Hepatic stellate cell (primary cell): ENCODE measurements at places on chromosomes 2 and 18.

DNA sequence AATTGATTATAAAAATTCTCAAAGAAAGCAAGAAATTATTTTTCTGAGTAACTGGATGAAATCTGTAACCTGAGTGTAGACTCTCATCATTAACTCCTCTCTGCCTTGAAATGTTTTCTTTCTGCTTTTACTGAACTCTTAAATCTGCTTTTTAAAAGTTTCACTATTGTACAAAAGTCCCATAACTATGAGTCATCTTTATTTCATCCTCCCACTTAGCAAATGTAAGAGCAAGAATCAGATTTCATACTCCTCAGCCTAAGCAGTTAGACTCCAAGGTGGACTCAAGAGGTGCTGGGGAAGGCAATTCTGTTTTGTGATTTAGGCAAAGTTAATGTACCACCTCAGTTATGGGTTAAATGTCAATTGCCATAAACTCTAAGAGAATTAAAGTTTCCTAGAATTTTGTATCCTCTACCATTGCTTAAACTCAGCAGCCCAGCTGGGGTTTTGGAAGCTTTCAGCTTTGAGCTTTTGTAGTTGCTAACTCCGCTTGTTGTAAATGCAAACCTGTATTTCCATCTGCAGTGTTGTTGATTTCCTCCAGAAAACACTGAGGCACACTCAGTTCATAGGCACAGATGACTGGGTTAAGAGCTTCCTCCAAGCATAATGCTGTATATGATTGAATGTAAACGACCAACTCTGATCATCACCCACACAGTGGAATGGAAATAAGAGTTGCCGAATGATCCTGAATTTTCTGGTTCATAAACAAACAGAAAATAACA is 268.8 kb downstream of the ARHGAP15 start:
- DNase-seq: peak; percentile 2

DNA sequence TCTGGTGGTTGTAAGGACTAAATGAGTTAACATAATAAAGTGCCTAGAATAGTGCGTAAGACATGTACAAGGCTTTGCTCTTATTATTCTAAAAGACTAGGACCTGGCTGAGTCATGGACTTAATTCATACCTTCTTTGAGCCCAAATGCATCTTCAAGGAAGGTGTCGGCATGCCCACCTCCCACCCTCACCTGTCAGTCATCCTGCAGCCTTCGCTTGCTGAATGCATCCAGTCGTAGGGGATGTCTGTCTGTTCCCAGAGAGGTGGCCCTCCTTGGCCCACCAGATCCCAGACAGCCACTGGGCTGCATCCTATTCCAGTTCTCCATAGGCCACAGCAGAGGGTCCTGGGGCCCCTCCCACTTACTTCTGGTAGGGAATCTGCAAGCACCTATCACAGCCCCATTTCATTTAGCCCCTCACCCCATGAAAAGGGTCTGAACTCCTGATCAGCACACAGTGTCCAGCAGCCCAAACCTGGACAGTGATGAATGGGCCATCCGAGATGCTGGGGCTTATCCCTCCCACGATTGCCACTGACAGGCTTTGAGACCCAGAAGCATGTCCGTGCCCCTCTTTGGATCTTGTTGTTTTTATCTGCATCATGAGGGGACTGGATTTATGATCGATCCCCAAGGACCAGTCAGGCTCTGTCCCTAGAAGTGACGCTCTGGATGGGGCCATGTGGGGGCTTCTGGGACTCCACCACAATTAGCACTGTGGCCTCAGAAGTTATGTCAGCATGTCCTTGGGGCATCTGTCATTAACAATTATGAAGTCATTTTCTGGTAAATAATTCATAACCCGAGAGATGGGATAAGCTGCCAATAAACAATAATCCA is 101.1 kb downstream of the KLHL29 start:
- DNase-seq: no peak

GRCh38 chr2:201785135-201785534 is 4.4 kb upstream of the ALS2 start:
- DNase-seq: no peak

GRCh38 chr2:62462211-62462610 is 43.8 kb downstream of the TMEM17 start:
- no peak for DNase-seq

GRCh38 chr2:222025881-222026271 is 272.9 kb downstream of the PAX3 start:
- DNase-seq: no peak

DNA sequence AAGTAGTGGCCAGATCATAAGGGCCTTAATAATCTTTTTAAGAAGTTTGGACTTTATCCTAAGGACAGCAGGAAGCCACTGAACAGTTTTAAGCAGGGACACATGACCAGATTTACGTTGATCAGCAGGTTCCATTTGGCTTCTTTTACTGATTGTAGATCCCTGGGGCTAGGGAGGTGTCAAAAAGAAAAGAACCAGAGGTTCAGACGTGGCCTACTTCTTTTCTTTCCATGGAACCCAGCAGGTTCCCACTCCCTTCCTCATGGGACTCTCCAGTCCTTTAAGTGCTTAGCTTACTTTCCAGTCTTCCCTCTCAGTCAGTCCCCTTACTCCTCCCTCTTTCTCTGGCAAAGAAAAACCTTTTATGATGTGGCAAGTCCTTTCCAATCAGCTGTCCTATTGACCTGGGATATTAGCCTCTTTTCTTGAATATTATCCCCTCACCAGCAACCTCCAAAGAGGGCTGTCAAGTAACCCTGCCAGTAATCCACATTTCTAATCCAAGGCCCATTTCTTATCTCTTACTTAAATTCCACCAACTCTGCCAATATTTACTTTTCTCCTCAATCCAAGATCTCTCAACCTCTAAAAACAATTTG is 33.5 kb downstream of the NHEJ1 start:
- DNase-seq: no peak

- DNase-seq: no peak
These were observed 1057.1 kb upstream of the CRIM1 start for GRCh38 chr2:35298493-35298892.

- no peak for DNase-seq
These were observed 47.1 kb downstream of the HS6ST1 start for GRCh38 chr2:128271597-128271910.

DNA sequence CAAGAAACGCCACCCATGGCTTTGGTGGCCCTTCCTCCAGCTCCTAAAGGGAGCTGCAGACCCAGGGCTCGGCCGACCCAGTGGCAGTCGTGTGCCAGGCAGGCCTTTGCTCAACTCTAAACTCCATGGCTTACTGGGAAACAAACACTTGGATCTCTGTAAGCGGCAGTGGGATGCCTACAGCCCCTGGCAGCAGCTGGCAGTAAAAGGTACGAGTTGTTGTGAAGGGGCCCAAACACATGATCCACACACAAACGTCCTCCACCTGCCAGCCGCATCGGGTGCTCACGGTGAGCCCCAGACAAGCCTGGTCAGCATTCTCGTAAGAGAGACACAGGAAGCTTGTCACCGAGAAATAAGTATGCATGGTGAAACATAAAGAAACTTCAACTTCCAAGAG is 214.9 kb downstream of the MGAT5 start:
- no peak for DNase-seq

- DNase-seq: no peak
These were observed 53.9 kb downstream of the INO80D start for GRCh38 chr2:206031950-206032567.

DNA sequence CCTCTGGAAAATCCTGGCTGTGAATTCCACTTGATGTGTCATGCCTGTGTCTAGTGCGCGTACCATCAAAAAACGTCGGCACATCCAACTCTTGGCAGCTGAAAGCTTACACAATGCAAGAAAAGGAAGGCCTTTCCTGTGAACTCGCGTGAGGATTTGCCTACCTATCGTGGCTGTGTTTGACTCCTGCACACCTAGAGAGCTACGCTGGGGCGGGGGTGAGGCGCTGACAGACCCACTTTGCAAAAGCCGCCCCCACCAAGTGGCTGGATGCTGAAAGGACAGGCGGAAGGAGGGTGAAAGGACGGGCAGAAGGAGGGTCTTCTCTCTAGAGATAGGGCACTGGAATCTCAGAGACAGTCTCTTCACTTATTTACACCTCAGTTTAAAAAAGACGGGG is 270.1 kb downstream of the EIPR1 start:
- no peak for DNase-seq

- no peak for DNase-seq
These were observed 93.3 kb downstream of the ALPK2 start for GRCh38 chr18:58535340-58536201.

DNA sequence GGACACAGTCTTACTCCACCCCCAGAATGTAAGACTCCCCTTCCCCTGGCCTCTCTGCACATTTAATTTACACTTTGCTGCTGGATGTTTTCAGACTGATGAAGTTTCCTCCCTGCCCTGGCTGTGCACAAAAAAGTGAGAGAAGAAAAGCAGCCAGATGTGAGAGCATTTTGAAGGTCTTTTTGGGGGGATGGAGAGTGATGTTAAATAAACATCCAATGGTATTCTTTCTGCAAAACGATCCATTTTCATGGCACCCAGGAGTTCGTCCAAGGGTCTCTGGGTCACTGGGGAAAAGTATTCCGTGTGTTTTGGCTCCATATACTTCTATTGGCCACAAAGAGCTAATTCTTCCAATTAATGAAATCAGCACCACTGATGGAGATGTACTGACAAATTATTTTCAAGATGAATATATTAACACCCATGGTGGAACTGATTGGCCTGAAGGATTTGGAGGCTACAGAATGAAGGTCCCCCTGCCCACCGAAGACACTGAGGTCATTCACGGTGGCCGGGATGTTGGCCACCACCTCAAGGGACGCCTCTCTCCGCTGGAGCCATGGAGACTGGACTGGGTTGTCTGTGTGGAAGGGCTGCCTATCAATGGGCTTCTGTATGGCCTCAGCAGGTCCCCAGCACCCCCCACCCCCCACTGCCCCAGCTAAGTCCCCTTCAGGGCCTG is 107.6 kb upstream of the PKDCC start:
- DNase-seq: no peak

GRCh38 chr2:129074298-129074920 is 755.7 kb upstream of the HS6ST1 start:
- DNase-seq: no peak

- no peak for DNase-seq
These were observed 15.4 kb upstream of the ACYP2 start for GRCh38 chr2:54099829-54100585.

DNA sequence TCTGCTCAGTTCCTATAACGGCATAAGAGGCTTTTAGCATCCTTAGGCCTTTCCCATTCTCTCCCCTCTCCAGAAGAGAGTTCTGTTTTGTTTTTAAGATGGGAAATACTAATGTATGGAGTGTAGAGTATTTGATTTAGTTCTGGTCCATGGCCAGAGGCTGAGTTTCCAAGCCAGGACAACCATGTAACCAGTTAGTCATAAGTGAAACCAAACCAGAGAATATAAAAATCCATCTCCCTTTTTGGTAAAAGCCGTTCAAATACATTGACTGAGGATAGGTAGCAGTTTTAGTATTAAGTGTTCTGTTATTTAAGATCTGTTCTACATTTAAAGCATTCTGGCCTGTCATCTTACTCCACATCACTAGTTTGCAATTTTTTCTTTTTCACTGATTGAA is 3.1 kb downstream of the PSMD1 start:
- no peak for DNase-seq

DNA sequence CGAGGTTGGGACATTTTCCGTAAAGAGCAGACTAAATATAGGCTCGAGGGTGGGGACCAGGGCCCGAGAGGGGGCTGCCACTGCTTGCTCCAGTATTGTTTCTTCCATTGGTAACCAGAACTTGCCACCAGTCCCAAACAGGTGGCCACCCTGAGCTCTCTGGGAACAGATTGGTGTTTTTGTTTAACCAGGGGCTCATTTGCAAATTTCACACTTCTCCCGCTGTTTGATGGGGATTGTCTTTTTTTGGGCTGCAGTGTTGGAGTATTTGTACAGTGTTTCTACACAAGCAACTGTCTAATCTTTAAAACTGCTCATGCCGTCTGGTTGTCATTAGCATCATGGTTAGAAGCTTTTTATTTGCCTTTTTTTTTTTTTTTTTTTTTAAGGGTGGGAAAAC is 8.5 kb downstream of the AGAP1 start:
- no peak for DNase-seq

DNA sequence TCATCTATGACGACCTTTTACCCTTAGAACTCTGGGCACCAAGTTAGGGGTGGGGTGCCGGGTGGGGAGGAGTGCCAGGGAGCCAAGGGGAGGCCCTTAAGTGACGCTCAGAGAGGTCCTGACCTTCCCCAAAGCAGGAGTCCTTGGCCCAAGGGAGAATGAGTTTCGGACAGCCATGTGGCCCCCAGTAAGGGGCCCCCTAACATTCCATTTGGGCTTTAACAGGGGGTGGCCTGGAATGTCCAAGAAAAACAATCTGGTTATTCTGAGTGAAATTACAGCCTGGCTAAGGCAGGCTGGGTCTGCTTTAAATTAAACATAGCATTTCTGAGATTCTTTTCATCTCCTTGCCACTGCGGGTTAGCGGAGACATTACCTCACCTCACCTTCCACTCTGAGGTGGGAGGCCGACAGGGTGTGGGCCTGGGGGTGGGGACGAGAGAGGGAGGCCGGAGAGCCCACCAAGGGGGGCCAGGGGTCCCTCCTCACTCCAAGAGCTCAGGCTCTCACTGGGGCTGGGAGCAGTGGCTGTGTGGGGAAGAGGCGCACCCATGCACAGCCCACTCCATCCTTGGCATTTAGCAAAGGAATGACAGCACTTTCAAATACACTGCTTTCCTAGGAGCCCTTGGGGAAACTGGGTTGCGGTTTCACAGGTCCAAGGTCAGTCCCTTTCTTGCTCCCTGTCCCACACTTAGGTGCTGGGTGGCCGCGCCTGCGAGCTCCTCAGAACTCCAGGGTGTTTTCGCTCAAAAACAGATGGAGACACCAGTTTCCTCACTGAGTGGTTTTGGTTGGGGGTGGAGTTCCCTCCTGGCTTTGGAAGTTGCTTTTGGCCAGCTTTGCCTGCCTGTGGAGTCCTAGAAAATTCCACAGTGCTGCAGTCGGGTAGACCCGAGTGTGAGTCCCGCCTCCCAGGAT is 107.4 kb downstream of the POLR1A start:
- DNase-seq: peak; percentile 79

DNA sequence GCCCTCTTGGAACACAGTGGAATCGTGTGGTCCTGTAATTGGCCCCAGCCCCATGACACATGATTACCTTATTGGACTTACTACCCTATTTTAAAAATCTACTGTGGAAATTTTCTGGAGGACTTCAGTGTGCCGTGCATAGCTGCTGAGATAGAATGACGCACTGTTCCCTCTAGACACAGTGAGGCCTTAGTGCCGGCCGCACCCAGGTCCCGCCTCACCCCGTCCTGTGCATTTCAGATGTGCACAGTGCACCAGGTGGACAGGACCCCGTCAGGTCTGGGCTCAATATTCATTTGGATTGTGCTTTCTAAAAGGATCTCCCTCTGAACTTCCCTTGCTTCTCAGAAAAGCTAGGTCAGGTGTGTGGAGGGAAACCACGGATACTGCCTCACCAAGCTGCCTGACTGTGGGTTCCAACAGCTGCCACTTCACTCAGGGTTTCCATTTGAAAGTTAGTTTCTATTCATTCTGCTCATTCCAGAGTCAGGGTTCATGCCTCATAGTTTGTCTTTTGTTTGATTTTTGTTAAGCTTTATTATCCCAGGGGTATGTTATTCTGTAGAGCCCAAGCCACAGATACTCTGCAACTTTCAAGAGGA is 155.8 kb downstream of the PTGR3 start:
- no peak for DNase-seq

GRCh38 chr18:9380621-9381395 is 46.2 kb downstream of the TWSG1 start:
- peak; percentile 19 for DNase-seq
